ENCODE measurements at places on chromosomes 6 and 20.

- DNase-seq, result no peak
Measured at GRCh38 chr20:34410336-34410735, 47.3 kb downstream of the ITCH start.

DNA sequence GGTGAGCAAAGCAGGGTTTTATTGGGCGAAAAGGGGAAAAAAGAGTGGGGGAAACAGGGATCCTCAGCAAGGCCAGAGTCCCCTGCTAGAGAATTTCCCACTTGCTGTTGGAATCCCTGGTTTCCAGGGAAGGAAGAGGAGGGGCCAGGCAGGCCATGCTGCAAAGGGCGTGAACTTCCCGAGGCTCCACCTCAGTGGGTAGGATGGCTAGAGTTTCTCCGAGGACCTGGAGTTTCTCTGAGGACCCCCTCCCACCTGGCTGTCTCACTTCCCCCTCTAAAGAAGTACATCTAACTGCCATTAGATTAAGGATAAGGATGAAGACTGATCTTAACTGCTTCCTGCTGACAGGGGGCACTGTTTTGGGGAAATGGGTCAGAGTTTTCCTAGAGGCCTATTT is 1239.3 kb upstream of the GJE1 start:
- DNase-seq, result no peak

DNA sequence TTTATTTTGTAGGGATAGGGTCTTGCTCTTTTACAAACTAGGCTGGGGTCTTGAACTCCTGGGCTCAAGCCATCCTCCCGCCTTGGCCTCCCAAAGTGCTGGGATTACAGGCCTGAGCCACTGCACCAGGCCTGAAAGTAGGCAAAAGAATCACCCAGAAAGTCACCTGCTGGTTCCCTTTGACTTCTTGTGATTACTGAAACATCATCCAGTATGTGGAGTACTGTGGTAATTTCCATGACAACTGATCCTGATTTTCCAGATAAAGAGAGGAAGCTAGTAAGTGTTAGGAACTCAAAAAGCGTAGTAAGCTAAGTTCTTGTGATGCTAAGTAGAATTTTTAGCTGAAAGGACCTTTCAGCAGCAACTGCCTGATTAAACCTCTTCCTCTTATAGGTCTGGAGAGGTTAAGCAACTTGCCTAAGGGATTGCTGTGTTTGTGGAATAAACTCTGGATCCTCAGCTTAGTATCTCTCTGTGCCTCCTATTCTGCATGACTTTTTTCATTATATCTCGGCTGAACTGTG is 16.8 kb downstream of the RALY start:
- DNase-seq, result no peak

DNA sequence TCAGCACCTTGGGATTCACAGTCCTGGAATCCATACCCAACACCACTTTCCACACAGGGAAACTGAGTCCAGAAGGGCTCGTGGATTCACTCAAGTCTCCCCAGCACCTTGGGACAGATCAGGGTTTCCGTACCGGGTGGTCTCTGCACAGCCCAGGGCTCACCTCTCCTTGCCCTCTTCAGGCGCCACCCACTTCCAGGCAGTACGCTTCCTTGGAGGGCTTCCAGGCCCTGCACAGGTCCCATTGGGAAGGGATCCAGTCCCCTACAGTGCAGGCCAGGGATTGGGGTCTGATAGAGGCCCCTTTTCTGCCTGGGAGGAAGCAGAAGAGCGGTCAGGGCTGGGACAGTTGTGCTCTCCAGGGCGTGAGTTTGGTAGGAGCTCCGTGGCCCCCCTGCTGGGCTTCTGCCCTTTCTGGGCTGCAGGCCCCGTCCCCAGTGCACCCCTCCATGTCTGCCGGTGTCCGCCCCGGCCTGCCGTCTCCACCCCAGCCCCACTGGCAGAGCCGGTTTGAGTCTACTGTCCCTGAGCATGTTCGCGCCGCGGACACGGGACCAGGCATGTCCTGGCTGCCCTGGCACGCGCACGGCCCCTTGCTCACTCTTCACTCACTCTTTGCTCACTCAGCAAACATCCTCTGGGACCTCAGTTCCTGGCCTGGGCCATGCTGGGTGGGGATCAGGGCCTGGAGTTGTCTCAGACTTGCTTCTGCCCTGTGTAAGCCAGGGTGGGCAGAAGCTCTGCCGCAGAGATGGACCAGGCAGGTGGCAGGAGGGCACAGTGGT is 12.6 kb downstream of the SRC start:
- DNase-seq, result no peak

- DNase-seq, result no peak
Measured at GRCh38 chr20:33897313-33897912, 86.3 kb downstream of the CHMP4B start.

DNA sequence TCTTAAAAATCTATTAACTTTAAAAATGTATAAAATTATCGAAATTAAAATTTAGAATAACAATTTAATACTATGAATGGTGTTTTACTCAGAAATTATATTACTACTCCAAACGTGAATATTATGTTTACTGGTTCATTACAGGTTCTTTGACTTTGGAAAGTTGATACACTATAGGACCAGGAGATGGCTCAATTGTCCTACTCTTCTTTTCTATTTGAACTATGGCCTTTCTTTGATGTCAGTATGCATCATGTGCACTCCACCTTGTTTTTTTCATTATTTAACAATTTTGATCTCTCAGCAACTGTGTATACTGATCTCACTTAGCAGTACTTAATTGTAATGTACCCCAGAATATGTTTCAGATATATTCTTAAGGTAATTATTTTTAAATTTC is 391.5 kb upstream of the MANEA start:
- DNase-seq, result no peak

DNA sequence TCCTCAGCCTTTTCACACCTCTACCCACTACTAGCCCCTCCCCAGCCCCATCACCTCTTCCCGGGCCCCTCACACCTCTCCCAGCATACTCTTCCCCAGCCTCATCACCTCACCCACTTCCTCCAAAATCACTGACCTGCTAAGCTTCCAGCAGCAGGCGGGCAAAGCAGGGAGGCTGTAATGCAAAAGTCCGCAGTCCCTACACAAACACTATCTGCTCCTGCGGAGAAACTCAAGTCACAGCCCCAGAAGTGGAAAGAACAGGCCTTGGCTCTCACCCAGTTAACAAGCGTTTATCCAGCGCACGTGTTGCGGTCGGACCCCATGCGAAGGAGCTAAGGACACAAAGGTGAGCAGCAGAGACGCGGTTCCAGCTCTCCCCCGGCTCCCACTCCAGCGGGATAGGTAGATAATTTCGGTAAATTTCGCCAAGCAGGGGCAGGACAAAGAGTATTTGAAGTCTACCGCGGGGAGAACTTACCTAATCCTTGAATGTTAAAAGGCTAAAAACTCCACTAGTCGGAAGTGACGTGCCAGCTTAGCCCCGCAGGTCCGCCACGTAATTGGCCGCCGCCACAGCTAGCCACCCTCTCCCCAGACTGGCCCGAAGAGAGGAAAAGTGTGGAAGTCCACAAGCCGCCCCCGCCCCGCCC is 728 bp upstream of the TRIM39 start:
- peak; percentile 77 for DNase-seq

DNA sequence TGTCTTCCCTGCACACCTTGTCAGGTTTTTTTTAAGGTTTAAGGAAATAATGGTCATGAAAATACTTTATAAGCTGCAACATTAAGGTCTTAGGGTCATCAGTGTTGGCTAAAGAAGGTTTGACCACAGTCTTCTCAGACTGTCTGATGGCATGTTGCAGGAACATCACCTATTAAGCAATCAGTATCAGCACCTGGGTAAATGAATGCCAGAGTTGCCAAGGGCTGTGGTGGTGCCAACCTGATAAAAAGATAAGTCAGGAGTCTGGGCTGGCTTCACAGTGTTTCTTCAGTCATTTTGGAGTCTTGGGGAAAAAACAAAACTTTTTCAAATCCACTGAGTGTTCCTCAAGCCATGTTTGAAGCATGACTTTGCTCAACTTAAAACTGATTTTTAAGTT is 61.5 kb upstream of the VSTM2L start:
- no peak for DNase-seq
